ENCODE measurements at places on chromosomes 13 and 19.

- no peak for DNase-seq
Observed at GRCh38 chr19:4589579-4590410, 30.3 kb upstream of the SEMA6B start.

DNA sequence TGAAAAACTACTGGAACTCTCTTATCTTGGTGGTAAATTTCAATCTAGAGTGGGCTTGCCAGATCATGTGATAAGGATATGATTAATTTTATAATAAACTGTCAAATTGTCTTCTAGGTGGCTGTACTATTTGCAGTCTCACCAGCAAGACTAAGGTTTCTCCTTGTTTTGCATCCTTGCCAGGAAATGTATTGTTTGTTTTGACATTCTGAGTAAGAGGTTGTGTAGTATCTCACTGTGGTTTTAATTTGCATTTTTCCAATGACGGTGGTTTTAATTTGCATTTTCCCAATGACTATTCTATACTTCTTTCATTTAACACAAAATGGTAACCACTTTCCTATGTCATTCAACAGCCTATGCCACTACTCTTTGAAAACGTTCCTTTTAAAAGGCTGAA lies 2.0 kb downstream of the CAB39L start:
- DNase-seq = no peak

DNA sequence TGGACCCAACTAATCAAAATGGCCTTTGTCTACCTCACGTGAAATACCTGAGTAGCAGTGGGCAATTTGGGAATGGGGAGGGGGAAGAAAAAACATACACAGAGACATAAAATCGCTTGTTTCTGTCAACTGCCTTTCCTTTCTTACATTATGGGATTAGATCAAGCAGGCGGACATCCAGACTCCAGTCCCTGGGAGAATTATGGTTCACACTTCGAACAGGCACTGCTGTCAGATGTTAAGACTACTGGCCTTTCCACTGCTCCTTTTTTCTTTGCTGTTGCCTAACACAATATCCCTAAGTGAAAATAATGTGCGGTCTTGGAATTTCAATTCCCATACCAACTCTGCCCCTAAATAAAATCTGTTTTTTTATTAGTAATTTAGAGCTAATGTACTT lies 1719.7 kb upstream of the SLC10A2 start:
- no peak for DNase-seq

DNA sequence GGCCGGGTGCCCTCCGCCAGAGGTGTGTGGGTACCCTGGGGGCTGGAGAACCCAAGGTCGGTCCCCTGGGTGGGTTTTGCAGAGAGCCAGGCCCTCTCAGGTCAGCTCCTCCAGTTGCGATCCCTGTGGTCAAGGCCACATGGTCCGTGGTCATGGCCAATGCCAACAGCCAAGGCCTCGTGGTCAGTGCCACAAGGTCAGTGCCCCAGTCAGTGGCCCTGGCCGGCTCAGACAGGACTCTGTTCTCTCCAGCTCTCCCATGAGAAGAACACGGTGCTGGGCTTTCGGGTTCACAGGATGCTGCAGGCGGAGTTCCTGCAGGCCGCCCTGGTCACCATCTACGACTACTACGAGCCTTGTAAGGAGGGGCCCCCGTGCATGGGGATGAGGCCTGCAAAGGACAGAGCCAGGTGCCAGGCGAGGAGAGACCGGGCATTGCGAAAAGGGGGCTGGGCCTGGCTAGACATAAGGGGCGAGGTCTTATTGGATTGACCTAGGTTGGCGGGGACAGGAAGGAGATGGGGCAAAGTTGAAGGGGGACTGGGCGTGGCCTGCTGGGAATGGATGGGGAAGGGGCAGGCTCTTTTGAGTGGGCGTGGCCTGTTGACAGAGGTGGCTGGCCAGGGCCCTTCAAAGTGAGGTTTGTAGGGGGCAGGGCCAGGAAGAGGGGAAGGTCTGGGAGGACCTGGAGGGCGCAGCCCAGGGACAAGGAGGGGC lies 15.2 kb upstream of the SHFL start:
- DNase-seq = no peak

DNA sequence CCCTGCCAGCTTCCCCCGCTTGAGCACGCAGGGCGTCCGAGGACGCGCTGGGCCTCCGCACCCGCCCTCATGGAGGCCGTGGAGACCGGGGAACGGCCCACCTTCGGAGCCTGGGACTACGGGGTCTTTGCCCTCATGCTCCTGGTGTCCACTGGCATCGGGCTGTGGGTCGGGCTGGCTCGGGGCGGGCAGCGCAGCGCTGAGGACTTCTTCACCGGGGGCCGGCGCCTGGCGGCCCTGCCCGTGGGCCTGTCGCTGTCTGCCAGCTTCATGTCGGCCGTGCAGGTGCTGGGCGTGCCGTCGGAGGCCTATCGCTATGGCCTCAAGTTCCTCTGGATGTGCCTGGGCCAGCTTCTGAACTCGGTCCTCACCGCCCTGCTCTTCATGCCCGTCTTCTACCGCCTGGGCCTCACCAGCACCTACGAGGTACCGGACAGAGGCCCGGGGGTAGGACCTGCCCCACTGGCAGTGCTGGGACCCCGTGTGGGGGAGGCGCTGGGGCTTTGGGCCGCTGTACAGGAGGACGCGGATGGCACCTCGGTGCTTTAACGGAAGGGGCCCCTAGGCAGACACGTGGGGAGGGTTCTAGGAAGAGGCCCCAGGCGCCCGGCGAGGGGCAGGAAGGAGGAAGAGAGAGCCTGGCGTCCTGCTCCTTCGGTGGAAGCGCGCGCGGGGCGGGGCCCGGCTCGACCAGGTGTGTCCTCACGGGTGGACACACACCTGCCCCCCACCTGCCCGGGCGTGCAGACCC lies 681 bp downstream of the SLC5A5 start:
- DNase-seq = no peak

GRCh38 chr19:35144600-35145436 lies 1.8 kb downstream of the FXYD7 start:
- DNase-seq = no peak

DNA sequence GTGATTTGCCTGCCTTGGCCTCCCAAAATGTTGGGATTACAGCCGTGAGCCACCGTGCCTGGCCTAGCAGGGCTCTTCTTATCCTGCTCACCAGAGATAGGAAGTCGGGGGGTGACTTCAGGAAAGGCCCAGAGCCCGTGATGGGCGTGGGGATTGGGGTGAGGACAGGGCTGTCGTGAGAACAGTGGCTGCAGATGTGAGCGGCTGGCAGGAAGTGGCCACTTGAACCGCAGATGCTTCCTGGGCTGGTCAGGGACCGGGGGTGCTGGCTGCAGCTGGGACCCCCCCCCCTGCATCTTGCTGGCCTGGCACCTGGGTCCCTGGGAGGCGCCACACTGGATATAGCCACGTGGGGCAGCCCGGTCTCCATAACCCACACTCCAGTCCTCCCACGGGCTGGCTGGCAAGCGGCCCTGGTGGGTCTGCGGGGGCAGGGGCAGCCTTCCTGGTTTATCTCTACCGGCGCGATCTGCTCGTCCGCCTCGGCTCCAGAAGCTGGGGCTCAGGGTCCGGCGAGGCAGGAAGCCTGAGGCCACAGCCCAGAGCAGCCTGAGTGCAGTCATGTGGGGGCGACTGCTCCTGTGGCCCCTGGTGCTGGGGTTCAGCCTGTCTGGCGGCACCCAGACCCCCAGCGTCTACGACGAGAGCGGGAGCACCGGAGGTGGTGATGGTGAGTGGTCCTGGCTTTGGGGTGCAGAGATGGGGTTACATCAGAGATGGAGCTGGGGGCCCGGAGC lies at the start of gene F2RL3:
F2RL3 (plus strand) TSS at position 371 of the 737 bp plus-strand sequence; CDS start at position 562, 191 bp downstream.
- no peak for DNase-seq

DNA sequence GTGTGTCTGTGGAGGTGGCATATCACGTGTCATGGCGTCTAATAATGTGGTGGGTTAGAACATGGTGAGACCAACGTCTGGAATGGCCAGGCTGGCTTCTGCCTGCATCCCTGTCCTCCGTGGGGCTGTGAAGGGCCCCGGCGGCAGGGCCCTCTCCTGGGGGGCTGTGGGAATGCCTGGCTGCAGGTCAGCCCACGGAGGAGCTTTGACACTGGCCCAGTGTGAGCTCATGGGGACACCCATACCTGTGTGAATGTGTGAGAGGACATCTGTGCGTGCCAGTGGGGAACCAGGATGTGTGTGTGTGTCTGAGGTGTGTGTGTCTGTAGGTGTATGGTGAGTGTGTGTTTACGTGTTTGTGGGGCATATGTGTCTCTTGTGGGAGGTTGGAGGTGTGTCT lies 300.1 kb downstream of the TEX29 start:
- DNase-seq = no peak

DNA sequence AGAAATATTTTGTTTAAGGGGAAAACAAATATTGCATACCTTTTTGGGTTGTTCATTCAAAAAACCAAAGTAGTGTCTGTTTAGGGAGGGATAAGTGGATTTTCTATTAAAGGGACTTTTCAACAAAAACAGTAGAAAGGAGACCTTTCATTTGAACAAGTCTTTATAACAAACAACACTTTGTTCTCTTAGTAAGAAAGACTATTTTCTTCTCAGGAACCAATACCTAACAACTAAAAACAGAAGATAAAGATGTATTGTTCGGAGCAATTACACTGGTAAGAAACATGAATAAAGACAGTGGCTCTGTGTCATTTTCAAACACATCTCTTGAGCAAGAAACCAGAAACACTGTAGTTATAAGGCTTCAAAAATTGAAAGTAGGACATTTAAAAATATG lies 1610.1 kb upstream of the PCDH20 start:
- no peak for DNase-seq

DNA sequence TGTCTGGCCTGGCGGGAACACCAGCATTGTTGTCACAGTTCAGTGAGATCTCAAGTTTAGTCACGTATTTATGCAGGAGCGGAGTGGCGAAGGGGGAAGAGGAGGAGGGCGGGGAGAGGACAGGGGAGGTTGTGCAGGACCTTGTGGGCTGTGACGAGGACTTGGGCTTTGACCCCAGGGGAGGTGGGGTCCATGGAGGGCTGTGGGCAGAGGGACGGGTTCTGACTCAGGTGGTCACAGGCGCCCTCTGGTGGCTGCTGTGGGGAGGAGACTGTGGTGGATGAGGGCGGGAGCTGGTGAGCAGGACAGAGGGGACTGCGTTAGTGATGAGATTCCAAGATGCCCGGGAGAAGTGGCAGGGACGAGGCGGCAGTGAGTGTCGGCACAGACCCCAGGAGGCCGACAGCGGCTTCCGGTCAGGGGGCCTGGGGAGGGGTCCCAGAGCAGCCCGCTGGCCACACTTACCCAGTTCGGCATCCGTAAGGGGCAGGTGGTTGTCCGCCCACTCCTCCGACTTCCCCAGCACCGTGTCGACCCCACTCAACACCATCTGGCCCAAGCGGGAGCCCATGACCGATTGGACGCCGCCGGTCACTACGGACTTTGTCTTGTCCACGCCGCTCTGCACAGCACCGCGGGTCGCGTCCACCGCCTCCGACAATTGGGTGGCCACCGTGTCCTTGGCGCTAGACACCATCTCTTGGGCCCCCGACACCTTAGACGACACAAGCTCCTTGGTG lies 15.7 kb downstream of the PLIN3 start:
- no peak for DNase-seq

DNA sequence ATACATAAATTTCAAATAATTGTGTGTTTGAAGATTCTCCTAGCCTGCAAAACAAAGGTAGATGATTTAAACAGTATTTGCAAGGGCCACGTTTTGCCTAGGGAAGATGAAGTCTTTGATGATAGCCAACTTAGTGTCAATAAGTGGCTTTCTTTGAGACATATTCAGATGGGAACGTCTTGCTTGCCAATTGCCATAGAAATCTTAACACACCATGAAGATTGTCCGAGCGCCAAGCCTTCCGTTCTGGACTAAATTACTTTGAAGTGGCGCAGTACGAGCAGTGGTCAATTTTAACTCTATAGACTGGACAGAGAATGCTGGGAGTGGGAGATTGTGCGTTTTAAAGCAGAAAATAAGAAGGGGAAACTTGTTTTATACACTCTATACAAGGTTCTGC lies 9.9 kb downstream of the ZIC5 start:
- DNase-seq = no peak

- DNase-seq = no peak
Observed at GRCh38 chr13:46622630-46623256, 69.8 kb downstream of the LRCH1 start.

DNA sequence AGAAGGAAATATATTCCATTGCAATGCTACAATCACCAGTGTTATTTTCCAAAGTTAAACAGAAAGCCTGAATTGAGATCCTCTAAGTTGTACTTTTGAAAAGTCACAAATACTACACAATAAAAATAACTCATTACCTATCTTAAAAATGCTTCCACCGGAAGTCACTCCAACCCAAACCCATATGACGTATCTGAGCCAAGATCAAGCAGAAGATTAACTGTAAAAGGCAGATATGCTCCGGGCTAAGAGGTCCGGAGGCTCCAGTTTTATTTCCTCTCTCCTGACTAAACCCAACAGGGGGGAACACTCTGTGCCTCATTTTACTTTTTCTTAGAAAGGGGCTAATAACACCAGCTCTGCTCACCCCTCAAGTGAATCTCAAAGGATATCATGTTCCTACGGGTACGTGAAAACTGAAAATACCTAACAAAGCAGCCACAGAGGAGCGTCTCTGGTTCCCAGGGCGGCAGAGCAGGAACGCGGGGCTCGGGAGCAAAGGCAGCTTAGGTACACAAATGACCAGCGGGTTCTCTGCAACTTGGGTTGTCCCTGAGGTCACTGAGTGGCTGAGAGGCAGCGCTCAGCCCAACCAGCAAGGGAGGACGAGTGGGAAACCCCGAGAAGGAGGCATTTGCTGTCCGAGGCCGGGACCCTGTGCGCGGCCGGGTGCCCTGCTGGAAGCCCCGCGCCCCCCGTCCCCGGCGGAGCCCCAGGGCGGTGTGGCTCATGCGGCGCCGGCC lies 750 bp downstream of the RAB20 start:
- DNase-seq = no peak

- no peak for DNase-seq
Observed at GRCh38 chr13:20847296-20847695, 55.2 kb downstream of the XPO4 start.

- no peak for DNase-seq
Observed at GRCh38 chr13:105213512-105213911, 1322.0 kb downstream of the EFNB2 start.

- no peak for DNase-seq
Observed at GRCh38 chr19:10876459-10877240, 5.3 kb downstream of the CARM1 start.

GRCh38 chr13:107450931-107451330 lies 764.4 kb downstream of the LIG4 start:
- peak; percentile 92 for DNase-seq

- DNase-seq = no peak
Observed at GRCh38 chr19:38880076-38880881, 2.2 kb upstream of the RINL start.

- DNase-seq = no peak
Observed at GRCh38 chr19:40141551-40141950, 49.7 kb upstream of the MAP3K10 start.

GRCh38 chr13:40406405-40407120 lies 259.9 kb downstream of the FOXO1 start:
- no peak for DNase-seq

DNA sequence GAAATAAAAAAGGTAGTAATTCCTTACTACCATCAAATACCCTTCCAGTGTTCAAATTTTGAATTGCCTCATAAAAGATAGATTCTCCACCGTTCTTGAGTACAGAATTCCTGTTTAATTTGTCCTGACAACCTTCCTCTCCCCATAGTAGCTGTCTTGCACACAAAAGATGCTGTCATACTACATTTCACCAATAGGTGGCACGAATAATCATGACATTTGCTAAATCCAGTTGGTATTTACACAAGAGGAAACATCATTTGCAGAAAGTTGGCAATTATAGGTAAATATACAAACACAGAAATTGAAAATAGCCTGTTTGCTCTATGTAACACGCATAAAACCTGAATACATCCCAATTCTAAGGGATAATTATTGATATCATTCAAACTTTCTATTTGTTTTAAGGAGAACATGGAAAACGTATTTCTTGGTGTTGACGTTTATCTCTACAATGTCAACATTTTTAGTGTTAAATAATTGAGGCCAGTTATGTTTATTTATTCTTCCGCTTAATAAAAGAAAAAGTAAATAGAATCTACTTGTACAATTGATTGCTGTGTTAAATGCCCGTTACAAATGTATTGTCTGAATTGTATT lies 58.3 kb upstream of the CLDN10 start:
- DNase-seq = peak; percentile 32

All from amniotic stem cell (primary cell).